IPS DF 19.7 (cell line): ENCODE measurements at places on chromosomes 1 and 21.

GRCh38 chr1:1858382-1859086, 32.4 kb downstream of the GNB1 start:
- DNase-seq: no peak

DNA sequence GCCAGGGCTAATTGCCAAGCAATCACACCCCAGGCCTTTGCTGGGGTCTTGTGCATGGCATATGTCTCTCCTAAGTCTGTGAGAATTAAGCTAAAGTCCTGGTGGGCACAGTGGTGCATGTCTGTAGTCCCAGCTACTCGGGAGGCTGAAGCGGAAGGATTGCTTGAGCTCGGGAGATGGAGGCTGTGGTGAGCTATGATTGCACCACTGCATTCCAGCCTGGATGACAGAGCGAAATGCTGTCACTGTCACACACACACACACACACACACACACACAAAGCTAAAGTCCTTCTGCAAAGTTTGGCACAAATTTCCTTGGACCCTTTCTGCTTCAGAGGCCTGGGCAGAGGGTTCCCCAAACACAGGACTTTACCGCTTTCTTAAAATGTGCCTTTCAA, 31.3 kb upstream of the DNAJC11 start:
- no peak for DNase-seq

- no peak for DNase-seq
Measured at GRCh38 chr1:206699000-206699586, 14.4 kb downstream of the MAPKAPK2 start.

DNA sequence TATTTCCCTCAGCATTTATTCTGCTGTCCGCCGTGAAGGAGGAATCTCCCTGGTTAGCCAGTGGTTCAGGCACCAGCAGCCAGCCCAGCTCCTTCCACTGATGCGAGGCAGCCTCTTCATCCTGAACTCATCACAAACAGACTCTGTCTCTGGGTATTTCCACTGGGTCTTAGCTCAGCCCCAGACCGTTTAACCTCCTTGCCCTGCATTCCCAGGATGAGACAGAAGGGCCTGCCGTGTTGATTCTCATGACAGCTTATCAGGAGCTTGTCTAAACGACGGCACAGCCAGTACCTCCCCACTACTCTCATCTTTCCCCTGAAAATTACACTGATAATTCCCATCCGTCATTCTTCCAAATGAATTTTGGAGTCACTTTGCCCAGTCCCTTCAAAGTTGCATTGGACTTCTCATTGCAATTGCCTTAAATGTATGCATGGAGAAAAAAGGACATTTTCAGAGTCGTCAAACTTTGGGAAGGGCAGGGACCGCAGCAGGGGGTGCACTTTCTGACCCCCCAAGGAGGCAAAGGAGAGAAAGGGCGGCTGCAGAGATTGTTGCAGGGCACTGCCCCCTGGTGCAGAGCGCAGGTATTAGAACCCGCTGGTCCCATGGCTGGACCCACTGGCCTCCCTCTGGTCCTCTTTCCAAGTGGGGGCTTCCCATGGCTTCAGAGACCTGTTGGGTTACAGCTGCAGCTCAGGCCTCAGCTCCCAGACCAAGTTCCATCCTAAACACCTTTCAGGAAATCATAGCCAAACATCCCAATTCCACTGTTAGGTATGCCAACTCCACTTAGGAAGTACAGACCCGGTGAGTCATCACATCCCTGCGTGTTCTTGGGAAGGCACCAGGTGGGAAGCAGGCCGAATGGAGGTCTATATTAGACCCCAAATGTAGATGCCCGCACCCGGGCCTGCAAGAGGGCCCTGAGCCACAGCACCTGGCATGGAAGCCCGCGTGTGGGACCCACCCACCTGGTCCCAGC, 3.7 kb upstream of the MEGF6 start:
- no peak for DNase-seq

DNA sequence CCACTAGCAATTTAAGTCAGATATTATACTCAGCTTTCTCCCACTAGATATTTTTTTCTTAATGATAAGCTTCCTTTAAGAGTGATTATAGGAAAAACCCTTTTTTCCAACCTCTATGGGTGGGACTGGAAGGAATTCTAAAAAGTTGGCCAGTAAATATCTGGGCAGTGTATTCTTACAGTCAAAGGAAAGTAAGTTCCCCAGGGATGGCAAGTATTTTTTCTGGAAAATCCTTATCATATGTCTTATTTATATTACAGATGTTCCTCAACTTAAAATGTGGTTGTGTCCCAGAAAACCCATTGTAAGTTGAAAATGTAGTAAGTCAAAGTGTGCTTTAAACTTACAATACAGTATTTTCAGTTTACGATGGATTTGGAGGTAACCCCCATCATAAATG, 29.2 kb downstream of the CMPK1 start:
- DNase-seq: no peak

- DNase-seq: no peak
Measured at GRCh38 chr1:170617591-170618330, 46.2 kb upstream of the PRRX1 start.

DNA sequence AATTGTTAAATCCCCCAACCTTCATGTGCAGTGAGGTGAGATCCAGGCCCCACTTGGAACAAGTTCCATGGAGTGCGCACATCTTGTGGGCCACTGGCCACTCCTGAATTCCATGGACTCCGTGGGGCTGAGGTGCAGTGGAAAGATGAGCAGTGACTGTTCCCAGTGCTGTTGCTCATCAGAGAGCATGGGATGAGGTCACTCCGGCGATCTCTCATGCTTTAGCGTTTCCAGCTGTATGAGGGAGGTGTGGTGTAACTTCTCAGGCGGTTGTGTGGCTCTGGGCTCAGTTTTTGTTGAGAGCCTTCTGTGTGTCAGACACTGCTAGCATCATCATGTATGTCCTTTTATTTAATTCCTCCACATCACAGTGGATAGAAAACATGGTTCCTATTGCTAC, 96.2 kb downstream of the GALNT2 start:
- no peak for DNase-seq

- DNase-seq: no peak
Measured at GRCh38 chr1:224641030-224641429, 24.9 kb downstream of the CNIH3 start.

DNA sequence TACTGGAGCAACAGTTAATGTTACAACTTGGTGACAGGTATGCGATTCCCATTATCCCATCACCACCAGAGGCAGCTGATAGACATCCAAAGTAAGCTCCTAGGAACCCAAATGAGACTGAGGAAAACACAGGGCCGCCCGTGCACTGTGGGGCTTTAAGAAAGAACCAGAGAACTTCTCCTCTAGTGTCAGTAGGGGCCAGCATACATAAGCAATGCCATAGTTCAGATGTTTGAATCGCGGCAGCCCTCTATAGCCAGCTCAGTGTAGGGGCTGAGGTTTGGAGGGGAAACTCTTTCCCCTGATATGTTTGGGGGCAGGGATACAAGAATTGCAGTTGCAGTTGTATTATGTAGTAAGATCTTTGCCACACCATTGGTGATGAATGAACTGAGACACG, 593.3 kb upstream of the NCAM2 start:
- DNase-seq: no peak

DNA sequence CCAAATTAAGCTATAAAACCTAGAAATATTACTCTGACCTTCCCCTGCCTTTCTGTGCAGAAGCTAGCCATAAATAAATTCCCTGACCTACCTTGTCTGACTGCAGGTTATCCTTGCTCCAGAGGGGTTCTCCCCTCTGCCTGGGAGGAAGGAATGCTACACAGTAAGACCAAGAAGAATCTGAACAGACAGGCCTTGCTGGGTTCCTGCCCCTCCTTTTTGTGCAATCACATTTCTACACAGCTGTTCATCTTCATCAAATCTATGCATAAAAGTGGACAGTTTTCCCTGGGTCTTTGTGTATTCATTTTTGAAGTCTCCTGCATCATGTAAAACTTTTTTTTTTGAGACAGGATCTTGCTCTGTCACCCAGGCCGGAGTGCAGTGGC, 50.6 kb downstream of the DNTTIP2 start:
- DNase-seq: no peak

GRCh38 chr1:86965827-86966182, 51.4 kb downstream of the HS2ST1 start:
- no peak for DNase-seq

DNA sequence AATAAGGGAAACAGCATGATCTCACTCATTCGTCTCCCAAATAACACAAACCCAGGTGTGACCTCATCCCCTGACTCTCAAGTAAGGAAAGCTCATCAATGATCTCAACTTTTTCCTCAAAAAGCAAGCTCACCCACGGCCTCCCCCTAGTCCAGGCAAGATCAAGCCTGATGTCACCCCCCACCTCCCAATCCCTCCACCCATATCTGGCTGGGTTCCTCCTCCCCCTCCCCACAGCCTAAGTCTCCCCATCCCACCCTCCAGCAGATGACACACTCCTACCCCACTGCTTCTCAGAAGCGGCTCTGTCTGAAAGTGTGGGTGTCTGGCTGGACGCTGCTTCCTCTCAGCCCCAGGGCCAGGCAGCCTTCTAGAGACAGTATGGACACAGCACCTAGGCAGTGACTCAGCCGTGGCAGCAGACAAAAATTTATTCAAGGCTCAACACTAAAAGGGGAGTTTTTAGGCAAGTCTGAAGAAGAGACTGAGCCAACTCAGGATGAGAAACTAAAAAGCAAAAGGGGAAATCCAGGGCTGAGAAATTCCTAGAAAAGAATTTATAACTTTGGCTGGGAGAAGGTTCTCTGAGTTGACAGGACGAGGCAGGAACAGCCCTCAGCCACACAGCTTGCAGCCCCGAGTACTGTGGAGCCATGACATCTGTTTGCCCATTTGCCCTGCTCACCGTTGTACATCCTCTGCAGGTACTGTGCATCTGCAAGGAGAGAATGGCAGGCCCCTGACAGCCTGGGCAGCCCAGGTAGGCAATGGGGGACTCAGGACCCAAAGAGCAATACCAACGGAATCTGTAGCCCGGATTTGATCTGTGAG, 81.6 kb upstream of the LRRC8D start:
- no peak for DNase-seq

- no peak for DNase-seq
Measured at GRCh38 chr1:22166439-22166838, 23.5 kb upstream of the WNT4 start.

DNA sequence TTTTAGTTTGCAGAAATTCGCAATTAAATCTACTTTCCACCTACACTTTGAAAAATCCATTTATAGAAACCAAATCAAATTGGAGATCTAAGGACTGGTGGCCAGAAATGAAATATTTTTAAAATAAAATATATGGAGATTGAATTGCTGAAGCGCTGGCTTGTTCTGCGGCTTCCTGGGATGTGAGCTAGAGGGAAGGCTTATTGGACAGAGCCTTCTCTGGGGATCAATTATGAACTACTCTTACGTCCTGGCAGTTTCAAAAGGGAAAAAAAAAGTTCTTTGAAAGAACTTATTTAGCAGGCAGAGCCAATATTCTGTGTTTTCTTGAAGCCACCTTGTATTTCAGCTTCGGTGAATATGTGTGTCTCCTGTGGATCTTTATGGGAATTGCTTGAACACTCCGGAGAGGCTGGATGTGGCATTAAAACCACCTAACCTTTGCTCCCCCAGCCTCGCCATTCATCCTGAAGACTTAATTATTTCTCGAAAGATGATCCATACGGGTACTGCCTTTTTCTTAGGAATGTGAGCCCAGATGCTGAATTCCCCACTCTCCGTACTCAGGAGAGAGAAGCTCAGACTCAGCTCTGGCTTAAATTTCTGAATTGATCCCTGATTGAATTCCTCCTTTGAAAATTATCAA, 478.9 kb upstream of the VAMP3 start:
- DNase-seq: no peak

DNA sequence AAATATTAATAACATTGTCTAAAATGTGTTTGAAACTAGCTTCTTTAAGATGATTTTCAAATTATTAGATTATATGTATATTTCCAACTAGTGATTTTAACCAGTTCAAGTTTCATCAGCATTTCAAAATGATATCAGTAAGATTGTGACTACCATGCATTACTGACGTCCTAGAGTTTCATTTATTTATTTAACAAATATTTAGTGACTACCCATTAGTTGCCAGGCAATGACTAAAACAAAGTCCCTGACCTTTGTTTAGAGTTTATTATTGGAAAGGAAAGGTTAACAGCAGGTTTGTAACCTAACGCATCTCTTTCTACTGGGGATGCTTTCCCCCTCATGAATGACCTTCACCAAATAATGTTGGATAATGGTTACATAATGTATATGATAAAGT, 7.6 kb upstream of the C4BPB start:
- no peak for DNase-seq

GRCh38 chr1:35555601-35556477, 1.4 kb downstream of the KIAA0319L start:
- no peak for DNase-seq

GRCh38 chr1:55781944-55782482, 566.8 kb upstream of the USP24 start:
- no peak for DNase-seq

DNA sequence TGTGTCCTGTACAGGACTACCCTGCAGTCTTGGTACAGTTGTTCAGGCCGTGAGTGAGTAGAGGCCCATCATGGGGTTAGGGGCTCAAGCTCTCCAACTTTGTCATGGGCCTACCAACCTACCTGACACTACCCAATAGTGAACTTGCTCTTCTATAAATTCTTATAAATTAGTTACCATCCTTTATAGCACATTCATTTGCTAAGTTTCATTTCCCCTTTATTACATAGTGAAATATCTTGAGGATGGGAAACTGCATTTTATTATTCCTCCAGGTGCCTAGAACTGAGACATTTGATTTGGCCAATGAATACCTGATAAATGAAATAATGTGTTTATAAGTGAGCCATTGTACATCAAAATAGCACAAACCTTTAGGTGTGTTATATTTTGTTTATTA, 9.1 kb upstream of the CTH start:
- DNase-seq: no peak

DNA sequence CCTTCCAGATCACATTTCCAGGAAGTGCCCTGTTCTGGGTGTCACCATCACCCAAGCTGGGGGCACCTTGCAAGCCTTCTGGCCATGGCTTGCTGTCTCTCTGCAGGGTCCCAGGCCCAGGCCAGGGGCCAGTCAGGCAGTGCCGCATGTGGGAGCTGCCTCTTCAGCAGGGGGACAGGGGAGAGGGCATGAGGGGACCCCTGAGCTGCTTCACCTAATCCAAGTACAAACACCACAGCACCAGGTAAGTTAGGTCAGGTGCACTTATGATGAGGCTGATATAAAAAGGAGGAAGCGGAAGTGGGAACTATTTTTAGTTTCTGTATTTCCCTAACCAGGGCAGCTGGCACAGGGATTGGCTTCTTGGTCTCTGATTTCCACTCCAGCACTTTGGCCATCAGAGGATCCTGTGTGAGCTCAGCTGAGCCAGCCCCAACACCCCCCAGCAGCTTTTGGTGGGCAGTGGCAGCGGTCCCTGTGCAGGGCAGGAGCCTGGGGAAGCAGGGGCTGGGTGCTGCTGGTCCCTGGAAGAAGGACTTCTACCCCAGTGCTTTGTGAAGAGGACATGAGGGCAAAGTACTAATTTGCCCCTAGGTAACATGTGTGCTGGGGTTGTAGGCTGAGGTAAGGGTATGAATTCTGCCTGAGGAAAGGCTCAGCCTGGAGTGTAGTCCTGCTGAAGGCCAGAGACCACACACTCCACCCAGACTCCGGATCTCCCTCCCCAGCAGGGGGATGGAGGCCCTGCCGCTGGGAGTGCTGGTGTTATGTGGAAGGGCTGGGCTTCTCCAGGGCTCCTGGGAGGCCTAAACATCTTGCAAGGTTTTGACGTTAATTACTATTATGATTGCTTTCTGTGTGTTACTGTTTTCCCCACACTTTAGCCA, 3.3 kb upstream of the PCBP3 start:
- DNase-seq: no peak

GRCh38 chr1:47967864-47968555, 29.2 kb downstream of the TRABD2B start:
- DNase-seq: no peak

- no peak for DNase-seq
Measured at GRCh38 chr1:41108696-41109275, 87.3 kb upstream of the SLFNL1 start.

GRCh38 chr1:79662596-79662995, 656.1 kb upstream of the ADGRL4 start:
- DNase-seq: no peak
